ENCODE measurements at places on chromosomes 13 and 19.
A peak's percentile ranks its signal among the peaks of the same experiment; 100 is the strongest.

DNA sequence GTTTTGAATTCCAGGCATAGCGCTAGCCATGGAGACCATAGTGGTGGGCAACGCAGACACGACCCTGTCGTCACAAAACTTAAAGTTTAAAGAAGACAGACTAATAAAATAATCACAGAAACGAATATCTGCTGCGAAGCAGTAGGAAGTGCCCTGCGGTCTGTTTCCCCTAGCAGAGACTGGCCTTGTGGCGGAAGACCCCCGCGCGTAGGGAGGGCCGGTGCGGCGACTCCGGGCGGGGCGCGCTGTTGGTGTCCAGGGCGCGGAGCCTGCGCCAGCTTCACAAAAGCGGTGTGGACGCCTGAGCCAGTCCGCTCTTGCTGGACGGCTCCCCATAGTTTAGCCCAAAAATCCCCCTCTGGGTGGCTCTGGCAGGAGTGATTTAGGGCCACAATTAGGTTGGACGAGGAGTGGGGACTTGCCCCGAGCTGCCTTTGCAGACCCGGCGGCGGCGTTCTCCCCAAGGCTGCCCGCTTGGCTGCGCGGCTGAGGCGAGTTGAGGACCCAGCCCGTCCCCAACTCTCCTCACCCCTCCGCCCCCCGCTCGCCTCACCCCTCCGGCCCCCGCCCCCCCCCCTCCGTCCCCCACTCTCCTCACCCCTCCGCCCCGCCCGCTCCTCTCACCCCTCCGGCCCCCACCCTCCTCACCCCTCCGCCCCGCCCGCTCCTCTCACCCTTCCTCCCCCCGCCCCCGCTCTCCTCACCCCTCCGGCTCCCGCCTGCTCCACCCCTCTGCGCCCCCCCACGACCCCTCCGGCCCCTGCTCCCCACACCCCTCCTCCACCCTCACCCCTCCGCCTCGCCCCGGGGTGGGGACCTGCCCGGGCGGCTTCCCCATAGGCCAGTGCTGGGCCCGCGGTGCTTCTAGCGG is 14.2 kb upstream of the LATS2 start:
- no peak for DNase-seq

DNA sequence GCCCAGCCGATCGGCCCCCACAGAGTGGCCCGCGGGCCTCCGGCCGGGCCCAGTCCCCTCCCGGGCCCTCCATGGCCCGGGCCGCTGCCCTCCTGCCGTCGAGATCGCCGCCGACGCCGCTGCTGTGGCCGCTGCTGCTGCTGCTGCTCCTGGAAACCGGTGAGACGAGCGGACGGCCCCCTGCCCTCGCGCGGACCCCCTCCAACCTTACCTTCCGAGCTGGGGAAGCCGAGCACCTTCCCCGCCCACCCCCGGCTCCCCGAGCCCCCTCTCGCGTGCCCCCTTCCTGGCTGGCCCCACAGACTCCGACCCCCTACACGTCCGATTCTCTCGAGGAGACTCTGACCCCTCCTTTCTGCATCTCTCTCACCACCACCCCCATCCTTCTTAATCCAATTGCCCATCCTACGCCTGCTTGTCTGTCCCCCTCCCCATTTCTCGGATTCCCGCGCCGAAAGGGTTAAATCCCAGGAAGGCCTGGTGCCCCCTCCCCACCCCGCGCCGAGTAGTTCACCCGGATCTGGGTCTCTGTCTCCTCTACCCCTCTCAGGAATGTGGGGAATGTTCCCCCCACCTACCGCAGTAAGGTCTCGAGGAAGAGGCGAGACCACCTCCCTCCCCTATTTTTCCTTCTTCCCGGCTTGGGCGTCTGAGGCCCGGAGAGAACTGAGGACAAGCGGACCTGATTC is 502 bp downstream of the NECTIN2 start:
- DNase-seq: no peak

DNA sequence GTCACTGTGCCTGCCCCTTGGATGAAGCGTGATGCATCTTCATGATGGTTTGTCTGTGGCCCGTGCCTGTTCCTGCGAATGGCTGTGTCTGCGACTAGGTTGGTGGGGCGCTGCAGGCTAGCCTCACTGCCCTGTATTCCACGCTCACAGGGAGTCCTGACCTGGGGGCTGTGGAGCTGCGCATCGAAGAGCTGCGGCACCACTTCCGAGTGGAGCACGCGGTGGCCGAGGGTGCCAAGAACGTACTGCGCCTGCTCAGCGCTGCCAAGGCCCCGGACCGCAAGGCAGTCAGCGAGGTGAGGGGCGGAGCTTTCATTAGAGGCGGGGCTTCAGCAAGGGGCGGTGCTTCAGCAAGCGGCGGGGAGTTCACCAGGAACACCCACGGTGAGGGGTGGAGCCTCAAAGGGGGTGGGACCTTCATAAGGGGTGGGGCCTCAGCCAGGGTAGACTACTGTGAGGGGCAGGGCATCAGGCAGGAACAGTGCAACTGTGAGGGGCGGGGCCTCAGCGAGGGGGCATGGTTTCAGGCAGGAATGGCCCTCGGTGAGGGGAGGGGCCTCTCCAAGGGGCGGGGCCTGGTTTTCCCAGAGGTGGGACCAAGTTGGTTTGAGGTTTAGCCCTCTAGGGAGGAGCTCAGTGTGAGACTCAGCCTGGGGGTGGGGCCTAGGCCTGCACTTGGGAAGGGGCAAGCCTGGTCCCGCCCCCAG is 17.2 kb downstream of the PKN1 start:
- no peak for DNase-seq

DNA sequence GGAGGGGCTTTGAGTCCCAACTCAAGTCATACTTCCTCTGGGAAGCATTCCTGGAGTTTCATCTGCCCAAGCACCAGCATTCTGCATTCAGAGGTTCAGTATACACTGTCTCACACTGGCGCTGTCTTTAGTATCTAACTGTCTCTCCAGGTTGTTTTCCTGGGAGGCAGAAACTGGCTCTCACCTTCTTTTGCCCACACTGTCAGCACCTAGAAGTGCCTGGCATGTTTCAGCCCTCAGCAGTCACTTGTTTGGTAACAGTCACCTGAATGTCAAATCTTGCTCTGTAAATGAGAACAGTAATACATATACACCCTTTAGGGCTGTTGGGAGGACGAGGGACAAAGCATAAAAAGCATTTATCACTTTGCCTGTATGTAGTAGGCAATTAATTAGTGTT is 339.6 kb downstream of the UQCRFS1 start:
- no peak for DNase-seq

DNA sequence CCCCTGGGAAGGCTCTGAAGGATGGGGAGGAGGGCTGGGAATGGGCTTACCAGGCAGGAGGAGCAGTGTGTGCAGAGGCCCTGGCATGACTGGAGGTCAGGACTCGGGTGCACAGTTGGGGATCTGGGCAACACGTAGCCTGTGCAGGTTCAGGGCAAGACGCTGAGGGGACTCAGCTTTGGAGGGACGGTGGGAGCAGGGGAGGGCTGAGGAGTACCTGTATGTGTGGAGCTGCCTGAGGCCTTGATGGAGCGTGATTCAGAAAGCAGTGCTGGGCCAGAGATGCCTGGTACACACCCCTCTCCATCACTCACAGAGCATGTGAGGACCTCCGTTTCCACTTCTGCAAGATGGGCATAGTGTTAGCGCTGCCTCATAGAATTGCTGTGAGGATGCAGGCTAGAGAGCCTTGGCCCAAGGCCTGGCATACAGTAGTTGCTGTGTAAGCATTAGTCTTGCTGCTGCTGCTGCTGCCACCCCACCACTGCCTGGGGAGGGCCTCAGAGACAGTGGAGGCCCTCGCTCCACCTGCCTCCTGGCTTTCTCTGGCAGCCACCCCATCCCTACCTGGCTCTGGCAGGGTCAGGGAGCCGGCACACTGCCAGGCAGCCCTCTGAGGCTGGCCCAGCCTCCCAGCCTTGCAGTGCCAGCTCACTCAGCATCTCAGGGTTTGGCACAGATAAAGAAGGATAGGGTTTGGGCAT is 2.4 kb downstream of the PAK4 start:
- DNase-seq: no peak

- no peak for DNase-seq
Measured at GRCh38 chr13:93771227-93771626, 544.6 kb downstream of the GPC6 start.

- DNase-seq: no peak
Measured at GRCh38 chr13:98829541-98829940, 77.1 kb upstream of the SLC15A1 start.

GRCh38 chr19:43490759-43491158 is 13.8 kb downstream of the PHLDB3 start:
- no peak for DNase-seq

DNA sequence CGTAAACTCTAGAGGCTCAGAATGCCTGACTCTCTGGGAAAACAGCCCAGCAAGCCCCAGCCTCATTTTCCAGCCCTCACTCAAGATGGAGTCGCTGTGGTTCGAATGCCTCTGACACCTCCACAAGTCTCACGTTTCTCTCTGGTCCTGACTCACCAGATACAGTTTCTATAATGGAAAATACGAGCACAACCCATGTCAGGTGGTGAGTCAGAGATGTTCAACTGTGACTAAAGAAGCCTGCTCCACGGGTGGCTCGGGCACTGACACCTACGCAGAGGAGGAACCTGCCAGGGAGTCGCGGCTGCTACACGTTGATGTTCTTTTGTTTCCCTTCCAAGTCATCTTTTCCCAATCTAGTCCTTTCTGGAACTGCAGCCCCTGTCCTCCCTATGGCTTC is 87.1 kb upstream of the STK24 start:
- peak; percentile 80 for DNase-seq

DNA sequence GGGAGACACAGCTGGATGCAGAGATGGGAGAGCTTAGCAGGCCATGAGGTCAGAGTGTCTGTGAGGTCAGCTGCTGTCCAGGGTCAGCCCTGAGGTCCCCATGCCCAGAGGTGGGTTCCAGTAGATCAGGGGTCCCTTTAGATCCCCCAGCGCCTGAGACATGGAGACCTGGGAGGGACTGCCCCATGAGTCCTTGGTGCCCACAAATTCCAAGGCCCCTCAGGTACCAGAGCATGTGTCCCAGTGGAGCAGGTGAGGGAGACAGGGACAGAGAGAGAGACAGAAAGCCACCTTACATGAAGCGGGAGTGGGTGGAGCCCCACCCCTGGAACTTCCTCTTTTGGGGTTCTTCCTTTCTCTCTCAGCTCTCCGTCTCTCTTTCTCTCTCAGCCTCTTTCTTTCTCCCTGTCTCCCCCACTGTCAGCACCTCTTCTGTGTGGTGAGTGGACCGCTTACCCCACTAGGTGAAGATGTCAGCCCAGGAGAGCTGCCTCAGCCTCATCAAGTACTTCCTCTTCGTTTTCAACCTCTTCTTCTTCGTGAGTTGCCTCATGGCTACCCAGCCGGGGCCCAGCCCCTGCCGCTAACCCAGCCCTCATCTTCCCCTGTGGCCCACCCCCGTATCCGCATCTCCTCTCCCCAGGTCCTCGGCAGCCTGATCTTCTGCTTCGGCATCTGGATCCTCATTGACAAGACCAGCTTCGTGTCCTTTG is at the start of gene CD37:
CD37 (plus strand) TSS at position 336 of the 713 bp plus-strand sequence; CDS start at position 471, 135 bp downstream.
- DNase-seq: no peak

GRCh38 chr19:12163826-12164225 is 930 bp downstream of the ZNF136 start:
- DNase-seq: no peak

GRCh38 chr19:41998246-41999020 is 4.4 kb upstream of the ATP1A3 start:
- DNase-seq: no peak

GRCh38 chr13:107574517-107575210 is 640.7 kb downstream of the LIG4 start:
- no peak for DNase-seq

- no peak for DNase-seq
Measured at GRCh38 chr13:113814435-113814821, 49.4 kb downstream of the GAS6 start.

DNA sequence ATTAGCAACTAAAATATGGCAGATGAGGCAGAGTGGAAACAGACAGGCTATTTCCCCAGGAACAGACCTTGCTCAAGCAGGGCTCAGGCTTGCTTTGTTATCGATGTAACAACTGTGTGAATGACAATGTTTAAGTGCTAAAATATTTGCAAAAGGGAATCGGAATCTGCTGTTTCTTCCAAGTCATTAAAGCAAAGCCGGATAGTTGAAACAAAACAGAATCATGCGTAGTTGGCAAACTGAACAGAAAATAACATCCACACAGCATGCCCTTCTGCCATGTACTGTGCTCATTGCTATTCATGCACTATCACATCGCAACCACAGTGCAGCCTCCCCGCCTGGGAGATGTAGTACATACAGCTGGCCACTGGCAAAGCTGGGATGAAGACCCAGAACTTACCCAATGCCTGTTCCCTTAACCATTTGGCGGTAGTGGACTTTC is 799.1 kb downstream of the DIAPH3 start:
- DNase-seq: no peak

- no peak for DNase-seq
Measured at GRCh38 chr19:765179-765738, 14.3 kb downstream of the MISP start.

GRCh38 chr13:27038323-27038722 is 133.3 kb downstream of the USP12 start:
- peak; percentile 23 for DNase-seq

DNA sequence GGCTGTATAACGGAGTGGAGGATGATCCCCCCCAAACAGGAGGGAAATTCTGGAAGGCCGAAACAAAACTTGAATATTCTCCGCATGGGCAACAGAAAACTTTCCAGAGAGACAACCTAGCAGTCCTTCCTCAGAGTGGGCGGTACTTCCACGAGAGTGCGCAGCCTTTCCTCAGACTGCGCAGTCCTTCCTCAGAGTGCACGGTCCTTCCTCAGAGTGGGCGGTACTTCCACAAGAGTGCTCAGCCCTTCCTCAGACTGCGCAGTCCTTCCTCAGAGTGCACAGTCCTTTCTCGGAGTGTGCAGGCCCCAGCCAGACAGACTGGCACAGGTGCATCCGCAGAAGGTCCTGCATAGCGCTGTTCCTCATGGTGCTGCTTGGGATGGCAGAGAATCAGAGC is 12.7 kb upstream of the GALP start:
- no peak for DNase-seq

DNA sequence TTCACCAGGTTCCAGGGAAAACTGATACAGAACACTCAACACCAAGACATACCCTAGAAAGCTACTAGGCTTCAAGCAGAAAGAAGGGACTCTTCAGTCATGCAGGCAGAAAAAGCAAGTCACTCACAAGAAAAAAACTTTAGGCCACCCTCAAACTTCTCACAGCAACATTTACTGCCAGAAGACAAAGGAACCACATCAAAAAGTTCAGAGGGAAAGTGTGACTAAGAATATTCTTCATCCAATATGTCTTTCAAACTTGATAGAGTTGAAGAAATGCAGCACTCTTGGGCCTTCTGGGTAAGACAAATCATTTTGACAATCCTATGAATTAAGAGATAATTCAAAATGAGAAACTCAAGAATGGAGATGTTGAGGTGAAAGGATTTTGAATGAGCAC is 7.7 kb downstream of the DZIP1 start:
- DNase-seq: no peak

Data from H54 (cell line).